ENCODE measurements at places on chromosomes 5 and 9.

DNA sequence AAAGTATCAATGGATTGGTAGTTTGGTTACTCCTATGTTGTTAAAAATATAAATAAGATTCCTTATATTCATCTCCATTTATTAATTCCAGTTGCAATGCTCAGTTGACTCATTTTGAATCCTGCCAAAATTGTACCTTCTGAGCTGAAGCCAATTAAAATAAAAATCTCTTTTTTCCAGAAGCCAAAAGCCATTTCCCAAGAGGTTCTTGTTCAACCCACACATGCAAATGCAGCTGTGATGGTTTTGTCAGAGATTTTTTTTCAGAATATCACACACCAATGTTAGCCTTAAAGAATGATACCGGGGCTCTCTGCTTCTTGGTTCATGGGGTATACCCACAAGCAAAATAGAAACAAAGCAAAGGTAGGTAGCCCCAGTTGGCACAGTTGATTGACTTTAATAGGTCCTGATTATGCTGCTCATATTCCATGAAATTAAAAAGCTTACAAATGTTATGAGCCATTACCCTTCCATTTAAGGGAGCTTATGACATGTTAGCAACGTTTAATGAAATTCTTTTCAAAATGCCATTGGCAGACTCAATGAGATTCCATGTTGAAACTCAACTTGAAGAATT, 208.0 kb downstream of the SGCD start:
- no peak for DNase-seq

DNA sequence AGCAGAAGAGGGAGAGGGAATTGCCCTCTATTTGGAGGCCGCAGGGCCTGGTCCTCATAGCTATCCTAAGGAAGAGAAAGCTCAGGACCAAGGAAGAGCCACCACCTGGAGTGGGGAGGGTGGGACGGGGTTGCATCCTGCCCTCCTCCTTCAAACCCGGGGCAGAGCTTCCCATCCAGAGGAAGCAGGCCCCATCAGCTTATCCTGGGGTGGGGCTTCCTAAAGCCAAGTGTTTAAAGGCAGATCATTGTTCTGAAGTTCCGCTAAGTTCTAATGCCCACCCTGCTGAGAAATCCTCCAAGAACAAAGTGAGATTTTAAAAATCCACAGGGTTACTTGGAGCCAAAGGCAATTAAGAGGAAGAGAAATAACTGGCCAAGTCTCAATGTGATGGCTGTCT, 210.3 kb downstream of the C9orf152 start:
- DNase-seq = no peak

DNA sequence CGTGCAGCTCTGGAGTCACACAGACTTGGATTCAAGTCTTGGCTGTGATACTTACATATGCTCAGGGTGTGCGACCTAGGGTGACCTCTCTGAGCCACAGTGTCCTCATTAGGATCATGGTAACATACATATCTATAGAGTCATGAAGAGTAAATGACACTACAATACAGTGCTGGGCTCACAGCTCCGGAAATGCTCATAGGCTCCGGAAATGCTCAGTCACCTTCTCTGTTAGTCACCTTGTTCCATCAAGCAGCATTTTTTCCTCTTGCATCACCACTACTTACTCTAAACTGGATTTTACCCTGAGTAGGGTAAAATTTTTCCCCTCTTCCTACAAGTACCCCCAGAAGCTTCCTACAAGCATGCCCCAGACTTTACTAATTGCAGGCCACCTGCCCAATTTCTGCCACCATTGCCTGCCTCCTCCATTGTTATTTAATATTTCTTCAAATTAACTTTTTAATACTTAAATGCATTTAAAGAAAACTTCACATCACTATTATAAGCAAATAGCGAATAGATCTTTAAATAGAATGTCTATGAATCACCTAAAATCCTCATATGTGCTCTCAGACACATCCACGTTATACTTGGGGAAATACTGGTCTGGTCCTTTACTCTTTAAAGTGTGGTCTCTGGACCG, 147.6 kb upstream of the SPRY4 start:
- no peak for DNase-seq

GRCh38 chr5:123351240-123351639, 72.0 kb downstream of the CEP120 start:
- DNase-seq = no peak

DNA sequence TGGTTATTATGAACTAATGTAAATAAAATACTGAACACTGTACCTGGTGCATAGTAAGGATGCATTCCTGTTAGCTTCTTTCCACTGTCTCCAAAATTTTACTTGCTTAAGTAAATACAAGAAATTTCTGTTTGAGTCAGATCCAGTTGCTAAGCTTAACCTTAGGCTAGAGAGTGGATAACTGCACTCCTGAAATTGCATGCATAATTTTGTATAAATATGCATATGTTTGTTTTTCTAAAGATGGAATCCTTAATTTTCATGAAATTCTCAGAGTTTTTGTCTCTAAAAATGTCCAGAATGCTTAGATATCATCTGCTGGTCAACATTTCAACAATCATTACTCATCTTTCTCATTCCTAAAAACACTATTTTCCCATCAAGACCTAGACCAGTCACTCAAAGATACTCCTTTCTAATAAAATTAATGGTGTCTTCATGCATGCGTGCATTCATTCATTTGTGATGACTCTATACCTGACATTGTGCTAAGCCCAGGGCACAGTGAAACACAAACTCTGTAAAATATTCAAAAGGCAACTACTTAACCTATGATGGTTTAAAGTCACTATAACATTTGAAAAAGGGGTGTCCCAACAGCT, 284.8 kb downstream of the SEC61B start:
- no peak for DNase-seq

- no peak for DNase-seq
Measured at GRCh38 chr5:57581772-57582171, 99.2 kb upstream of the ACTBL2 start.

DNA sequence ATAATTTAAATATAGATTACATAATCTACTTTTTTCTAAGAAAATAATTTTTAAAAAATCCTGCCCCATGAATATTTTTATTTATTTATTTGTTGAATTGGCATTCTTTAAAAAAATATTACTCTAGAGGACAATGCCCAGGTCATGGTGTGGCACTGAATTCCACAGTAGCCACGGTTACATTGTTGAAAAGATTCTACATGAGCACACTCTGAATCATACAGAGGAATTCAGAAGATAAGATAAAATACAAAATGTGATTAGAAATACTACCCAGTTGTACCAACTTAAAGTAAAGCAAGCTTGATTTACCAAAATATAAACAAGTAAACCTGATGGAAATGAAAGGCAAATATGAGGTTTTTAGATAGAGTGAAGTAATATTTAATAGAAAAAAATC, 183.7 kb downstream of the HCN1 start:
- no peak for DNase-seq

- DNase-seq = no peak
Measured at GRCh38 chr5:123710031-123710430, 198.1 kb downstream of the CSNK1G3 start.

- DNase-seq = no peak
Measured at GRCh38 chr5:78727786-78728761, 79.5 kb upstream of the LHFPL2 start.

DNA sequence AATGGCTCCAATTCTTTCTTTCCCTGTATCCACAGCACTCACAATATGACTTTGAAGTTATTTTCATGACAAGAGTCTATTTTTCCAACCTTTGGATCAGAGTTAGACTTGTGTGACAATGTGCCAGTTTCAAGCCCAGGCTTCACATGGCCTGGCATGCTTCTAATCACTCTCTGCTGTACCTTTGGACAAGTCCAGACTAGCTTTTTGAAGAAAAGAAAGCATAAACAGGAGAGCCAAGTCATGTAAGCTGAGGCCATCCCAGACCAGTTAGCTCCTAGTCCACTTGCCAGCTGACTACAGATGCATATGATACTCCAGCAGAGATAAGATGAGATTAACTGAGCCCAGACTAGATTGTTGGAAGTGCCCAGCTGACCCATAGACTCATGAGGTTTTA, 513.6 kb upstream of the C9orf72 start:
- no peak for DNase-seq

GRCh38 chr5:41539454-41539853, 29.1 kb upstream of the PLCXD3 start:
- DNase-seq = no peak

DNA sequence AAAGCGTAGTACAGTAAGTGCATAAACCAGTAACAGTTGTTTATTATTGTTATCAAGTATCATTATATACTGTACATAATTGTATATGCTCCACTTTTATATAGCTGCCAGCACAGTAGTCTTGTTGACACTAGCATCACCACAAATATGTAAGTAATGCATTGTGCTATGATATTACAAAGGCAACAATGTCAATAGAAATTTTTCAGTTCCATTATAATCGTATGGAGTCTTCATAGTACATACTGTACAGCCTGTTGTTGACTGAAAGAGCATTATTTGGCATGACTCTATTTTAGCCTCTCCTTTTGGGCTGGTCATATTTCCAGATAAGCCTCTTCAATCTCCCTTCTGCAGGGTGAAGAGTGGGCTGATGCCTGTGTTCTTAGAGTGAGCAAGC, 40.4 kb downstream of the CFAP95 start:
- DNase-seq = no peak

DNA sequence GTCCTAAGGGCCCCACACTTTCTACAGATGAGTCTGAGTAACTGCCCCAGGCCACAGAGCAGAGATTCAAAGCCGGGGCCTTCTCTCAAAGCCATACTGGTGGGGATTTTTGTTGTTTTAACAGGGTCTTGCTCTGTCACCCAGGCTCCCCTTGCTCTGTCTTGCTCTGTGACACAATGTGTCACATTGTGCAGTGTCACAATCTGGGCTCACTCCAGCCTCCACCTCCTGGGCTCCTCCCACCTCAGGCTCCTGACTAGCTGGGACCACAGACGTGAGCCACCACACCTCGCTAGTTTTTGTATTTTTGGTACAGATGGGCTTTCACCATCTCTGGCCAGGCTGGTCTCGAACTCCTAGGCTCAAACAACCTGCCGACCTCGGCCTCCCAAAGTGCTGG, 8.6 kb downstream of the AGPAT2 start:
- no peak for DNase-seq

- no peak for DNase-seq
Measured at GRCh38 chr5:77620405-77620804, 18.1 kb downstream of the OTP start.

GRCh38 chr9:122204491-122204890, 24.3 kb downstream of the LHX6 start:
- DNase-seq = no peak

Data from ecto neural progenitor cell (in vitro differentiated cells).